RPMI7951 (cell line): ENCODE measurements at places on chromosomes 5 and 9.

- DNase-seq: no peak
Observed at GRCh38 chr5:135222771-135223170, 176.3 kb downstream of the MACROH2A1 start.

- DNase-seq: no peak
Observed at GRCh38 chr5:107408564-107408963, 262.2 kb downstream of the EFNA5 start.

- DNase-seq: no peak
Observed at GRCh38 chr5:160444407-160444806, 22.8 kb downstream of the PTTG1 start.

DNA sequence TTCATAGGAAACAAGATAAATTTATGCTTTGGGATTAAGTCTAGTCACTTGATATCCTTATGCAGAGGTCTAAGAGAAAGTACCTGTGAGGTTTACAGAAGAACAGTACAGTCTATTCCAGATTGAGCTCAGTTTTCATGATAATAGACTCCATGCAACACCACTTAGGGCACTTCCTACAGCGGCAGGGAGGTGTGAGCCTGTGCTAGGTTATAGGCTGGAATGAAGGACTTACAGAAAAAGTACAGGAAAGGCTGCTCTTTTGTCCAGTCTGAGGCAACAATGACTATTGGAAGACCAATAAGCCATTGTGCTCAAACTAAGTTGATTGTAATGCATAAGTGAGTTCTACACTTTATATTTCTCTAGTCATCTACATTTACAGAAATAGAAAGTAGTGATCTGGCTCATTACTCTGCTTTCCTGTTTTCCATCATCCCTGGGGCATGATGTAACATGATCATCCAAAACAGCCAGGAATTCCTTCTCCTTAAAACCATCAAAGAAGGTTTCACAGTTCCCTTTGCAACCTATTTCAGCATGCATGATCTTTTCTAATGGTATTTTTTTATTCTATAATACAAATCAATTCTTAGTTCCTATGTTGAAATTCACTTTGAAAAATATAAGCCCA, 322.8 kb downstream of the SLF1 start:
- DNase-seq: no peak

DNA sequence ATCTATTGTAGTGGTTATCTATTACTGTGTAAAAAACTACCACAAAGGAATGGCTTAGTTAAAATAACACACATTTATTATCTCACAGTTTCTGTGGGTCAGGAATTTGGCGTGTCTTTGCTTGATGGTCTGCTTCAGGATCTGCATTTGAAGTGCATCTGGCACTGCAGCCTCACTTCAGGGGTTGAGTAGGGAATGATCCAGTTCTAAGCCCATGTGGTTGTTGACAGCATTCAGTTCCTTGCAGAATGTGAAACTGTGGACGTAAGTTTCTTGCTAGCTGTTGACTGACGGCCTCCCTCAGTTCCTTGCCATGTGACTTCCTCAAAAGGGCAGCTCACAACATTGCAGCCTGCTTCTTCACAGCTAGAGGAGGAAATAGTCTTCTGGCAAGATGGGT, 2.1 kb upstream of the OGN start:
- no peak for DNase-seq

DNA sequence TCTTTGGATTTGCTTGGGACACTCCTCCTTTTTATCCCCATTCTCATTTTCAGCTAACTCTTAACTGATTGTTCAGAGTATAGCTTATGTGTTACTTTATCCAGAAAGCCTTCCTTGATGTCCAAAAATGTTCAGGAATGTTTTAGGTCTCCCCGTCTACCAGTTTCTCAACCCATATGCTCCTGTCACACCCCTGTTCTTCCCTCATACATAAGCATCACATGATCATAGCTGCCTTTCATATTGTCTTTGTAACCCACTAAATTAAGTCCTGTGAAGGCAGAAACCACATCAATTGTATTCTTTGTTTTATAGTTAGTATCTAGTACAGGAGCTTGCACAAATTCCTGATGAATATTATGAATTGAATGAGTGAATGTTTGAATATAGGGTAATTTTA, 321.9 kb upstream of the ACTBL2 start:
- DNase-seq: peak; percentile 45

GRCh38 chr9:124790301-124790700, 13.4 kb downstream of the OLFML2A start:
- no peak for DNase-seq

DNA sequence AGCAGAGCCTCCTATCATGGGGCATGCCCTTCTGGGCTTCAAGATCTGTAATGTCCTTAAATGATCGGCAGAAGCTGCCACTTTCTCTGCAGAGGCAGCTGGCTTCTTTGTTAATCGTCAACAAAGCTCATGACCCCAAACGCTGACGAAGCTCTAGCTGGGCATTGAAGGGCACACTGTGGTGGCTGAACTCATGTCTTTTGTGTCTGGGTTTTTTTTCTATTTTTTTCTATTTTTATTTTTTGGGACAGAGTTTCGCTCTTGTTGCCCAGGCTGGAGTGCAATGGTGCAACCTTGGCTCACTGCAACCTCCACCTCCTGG, 65.2 kb upstream of the ASS1 start:
- no peak for DNase-seq

- DNase-seq: no peak
Observed at GRCh38 chr5:31328040-31328733, 134.7 kb downstream of the CDH6 start.

DNA sequence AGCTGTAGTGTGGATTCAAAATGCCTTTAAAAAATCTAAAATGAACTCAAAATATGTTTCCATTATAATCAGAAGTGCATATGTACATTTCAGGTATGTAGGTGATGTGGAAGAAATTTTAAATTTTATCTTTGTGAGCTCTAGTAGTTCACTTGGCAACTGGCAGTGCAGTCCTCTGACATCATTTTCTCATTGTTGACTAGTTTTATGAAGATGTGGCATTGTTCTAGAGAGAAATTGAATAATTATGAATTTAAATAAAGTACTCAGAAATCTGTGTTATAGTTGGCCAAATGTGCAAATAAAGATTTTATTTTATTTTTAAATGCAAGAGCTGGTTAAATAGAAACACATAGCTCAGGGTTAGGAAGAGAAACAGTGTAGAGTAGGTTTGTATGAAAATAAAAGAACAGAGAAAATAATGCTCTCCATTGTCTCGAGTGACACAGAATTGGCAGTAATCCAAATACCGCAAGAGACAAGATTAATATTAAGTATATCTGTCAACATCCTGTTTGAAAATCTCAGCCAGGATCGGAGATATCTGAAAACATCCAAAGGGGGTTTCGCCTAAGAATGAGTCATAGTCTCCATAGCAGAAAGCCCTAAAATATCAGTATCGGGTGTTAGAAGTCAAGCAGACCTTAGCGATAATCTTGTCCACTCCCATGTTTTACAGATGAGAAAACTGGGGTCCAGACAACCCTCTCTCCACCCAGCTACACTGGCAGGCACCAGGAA, 189.4 kb downstream of the CCDC192 start:
- peak; percentile 46 for DNase-seq

GRCh38 chr5:1200495-1201326, 684 bp upstream of the SLC6A19 start:
- DNase-seq: no peak

- no peak for DNase-seq
Observed at GRCh38 chr9:21413151-21413550, 4.2 kb downstream of the IFNA8 start.

GRCh38 chr9:109349421-109349846, 28.6 kb upstream of the EPB41L4B start:
- DNase-seq: peak; percentile 66

DNA sequence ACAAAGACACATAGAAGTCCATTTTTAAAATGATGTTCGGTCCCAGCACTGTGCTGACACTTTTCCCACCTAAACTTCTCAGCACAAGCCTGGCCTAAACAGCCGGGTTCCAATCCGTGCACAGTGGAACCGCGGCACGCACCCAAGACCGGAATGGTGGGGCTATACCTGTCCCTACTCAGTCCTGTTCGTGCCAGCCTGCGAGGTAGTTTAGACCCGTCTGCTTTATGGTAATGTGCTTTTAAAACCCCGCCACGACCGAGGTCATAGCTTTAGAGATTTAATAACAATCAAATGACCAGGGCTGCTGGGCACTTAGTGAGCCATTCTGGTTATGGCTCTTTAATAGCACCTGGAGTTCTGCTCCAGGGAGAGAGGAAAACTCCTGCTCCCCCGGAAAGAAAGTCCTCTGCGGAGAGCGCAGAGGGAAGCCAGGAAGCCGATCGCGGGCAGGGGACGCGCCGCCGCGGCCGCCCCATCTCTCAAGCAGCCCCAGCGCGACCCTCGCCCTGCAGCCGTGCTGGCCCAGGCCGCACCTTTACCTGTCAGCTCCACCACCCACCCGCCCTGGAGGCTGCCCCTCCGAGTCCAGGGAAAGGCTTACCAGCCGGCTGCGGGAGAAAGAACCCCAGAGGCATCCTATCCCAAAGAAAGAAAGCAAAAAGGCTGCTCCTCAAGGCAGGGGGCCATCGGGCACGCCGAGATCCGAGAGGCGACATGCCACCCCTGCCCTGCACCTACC, 511 bp downstream of the ARL15 start:
- DNase-seq: no peak

- DNase-seq: no peak
Observed at GRCh38 chr9:100848726-100849125, 179.8 kb upstream of the PLPPR1 start.

- DNase-seq: no peak
Observed at GRCh38 chr9:18056269-18056992, 417.5 kb upstream of the ADAMTSL1 start.

DNA sequence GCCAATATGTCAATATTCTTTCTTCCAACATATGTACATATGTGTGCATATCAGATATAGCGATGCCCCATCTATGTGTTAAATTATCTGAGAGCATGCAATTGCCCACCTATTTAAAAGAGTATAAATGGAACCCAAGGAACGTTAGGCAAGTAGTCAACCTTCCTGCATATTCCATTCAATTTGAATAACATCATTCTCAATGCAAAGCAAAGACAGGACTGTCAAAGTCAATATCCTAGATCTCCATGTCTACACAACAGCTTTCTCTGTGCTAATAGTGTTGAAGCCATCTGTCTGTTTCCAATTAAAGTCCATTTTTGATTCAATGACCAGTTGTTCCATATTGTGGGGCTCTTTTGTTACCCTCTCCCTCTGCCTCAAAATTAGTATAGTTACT, 85.3 kb upstream of the COX7C start:
- no peak for DNase-seq

DNA sequence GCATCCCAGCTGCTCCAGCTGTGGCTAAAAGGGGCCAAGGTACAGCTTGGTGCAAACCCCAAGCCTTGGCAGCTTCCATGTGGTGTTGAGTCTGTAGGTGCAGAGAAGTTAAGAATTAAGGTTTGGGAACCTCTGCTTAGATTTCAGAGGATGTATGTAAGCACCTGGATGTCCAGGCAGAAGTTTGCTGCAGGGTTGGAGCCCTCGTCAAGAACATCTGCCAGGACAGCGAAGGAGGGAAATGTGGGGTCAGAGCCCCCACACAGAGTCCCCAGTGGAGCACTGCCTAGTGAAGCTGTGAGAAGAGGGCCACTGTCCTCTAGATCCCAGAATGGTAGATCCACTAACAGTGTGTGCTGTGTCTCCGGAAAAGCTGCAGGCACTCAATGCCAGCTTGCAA, 236.2 kb upstream of the ADRA1B start:
- no peak for DNase-seq

DNA sequence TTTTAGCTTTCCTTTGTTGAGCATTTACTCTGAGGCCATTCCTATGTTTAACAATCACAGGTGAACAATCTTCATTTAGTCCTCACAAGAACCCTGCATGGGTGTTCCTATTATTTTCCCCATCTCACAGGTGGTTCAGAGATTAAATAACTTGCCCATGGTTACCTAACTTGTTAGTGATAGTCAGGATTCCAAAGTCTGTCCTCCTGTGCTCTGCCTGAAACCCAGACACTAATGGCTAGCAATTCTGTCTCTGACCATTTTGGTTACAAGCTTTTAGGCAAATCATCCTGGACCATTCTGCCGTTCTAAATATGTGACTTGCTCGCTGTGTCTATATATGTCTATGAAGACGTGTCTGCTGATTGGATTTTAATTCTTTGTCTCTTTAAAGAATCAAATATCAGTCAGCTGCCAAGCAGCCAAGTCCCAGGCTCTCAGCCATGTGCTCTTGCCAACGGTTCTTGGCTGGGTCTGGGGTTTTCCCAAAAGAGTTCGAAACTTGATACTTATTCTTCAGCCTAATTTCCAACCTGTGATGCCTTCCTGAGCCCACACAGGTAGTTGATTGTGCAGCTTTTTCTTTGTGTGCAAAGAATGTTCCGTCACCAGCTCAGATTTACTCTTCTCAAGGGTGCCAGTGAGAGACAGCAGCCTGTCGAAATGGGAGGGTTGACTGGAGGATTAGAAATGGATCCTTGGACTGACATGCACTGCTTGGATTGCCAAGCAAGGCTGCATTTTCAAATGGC, 121.7 kb downstream of the NREP start:
- DNase-seq: no peak

- DNase-seq: no peak
Observed at GRCh38 chr5:179872828-179873575, 14.4 kb upstream of the MRNIP start.

GRCh38 chr5:15676591-15676990, 176.6 kb downstream of the FBXL7 start:
- DNase-seq: no peak

- no peak for DNase-seq
Observed at GRCh38 chr5:170338933-170339779, 41.6 kb upstream of the LCP2 start.

DNA sequence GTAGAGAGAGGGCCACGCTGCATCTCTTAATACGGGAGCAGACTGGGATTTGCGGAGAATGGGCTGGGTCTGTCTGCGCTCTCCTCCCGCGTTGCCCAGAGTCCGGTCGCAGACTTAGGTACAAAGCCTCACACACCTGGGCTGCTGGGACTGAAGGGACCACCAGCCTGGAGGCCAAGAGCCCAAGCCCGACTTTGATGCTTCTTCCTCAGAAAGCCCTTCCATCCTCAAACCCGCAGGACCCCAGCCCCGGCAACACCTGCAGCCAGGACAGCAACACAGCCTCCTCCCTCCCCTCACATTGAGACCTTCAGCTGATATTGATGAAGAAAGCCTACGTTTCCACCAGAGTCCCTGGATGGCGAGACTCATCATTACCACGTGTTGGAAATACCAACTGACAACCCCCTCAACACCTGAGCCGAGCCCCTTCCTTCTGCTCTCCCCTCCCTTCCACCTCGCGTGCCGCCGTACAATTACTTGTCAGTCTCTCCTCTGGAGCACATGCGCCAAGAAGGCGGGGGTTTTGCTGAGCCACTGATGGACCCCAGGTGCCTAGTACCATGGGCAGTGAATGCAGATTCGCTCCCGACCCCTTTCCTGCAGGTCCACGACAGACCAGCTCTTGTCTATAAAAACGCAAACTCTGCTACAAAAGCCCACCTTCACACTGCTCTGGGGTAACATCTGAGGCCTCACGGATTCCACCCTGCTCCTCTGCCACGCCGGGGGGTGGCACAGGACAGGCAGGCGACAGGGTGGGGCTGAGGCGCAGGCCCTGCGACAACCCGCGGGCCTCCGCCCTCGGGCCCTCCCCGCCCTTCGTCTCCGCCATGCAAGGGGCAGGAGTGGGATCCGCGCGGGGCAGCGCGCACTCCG, 841 bp downstream of the ASB6 start:
- no peak for DNase-seq
